ENCODE measurements at places on chromosomes 11 and 22.
A peak's percentile ranks its signal among the peaks of the same experiment; 100 is the strongest.

DNA sequence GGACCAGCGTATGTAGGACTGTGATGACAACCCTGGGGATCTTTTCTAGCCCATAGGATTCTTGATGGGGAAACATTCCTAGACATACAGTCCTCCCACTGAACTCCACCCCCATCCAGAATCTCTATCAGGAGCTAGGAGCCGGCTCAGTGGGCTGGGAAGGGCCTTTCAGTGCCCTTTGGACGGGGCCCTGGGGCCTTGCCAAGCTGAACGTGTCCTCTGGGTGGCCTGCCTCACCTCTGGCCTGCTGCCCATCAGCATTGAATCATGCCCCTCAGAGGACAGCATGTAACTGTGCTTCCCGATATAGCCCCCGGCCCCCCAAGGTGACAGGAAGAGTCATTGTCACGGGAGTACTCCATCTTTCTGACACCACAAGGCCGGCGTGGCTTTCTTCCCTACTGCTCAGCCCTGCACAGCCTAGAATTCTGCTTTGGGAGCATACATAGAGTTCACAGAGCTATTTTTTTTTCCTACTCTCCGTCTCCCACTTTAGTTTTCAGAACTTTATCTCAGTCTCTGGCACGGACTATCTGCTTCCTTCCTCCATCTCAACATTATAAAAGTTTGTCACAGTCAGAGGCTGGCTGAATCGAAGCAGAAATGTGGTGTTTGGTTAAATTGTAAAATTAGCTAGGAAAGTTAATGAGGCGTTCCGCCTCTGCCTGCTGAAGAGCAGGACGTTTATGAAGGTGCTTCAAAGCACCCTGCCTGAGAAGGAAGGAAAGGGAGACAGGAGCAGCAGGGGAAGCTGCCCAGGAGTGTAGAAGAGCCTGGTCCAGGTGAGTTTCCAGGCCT is 111.9 kb downstream of the ZBTB16 start:
- no peak for DNase-seq

DNA sequence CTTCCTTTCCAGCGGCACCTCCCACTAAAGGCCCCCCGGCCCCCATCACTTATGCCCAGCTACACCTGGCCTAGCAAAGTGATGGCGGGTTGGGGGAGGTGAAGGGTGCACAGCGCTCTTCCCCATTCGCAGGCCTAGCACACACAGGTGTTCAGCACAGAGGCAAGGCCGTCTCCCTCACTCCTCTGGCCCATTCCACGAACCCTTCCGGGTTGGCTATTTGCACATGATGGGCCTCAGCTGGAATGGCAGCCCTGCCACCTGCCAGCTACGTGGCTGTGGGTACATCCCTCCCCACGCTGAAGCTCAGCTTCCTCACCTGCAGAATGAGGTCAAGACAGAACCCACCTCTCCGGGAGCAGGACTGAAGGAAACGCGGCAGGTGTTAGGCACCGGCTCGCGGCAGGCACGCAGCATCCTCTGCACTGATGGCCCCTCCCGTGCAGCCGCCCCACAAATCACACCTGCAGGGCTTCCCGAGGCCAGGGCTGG is 4.8 kb downstream of the KIAA0930 start:
- DNase-seq, result no peak

- no peak for DNase-seq
Observed at GRCh38 chr11:19079643-19080440, 19.3 kb upstream of the MRGPRX2 start.

DNA sequence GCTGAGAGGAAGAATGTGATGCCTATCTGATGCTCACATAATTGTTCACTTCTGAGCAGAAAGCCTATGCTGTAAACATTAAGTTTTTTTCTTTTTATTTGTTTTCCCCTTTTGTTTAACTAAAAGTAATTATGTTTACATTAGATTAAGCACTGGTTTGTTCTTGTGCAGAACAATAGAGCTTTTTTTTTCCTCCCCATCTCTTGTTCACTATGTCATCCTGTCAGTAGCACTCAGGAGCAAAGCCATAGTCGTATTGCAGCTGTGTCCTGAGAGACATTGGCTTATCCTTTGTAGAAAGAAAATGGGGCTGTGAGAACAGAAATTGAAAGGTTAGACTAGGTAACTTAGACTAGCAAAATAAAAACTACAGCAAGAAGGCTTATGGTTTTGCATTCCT is 301.8 kb upstream of the RAG2 start:
- DNase-seq, result peak; percentile 12

DNA sequence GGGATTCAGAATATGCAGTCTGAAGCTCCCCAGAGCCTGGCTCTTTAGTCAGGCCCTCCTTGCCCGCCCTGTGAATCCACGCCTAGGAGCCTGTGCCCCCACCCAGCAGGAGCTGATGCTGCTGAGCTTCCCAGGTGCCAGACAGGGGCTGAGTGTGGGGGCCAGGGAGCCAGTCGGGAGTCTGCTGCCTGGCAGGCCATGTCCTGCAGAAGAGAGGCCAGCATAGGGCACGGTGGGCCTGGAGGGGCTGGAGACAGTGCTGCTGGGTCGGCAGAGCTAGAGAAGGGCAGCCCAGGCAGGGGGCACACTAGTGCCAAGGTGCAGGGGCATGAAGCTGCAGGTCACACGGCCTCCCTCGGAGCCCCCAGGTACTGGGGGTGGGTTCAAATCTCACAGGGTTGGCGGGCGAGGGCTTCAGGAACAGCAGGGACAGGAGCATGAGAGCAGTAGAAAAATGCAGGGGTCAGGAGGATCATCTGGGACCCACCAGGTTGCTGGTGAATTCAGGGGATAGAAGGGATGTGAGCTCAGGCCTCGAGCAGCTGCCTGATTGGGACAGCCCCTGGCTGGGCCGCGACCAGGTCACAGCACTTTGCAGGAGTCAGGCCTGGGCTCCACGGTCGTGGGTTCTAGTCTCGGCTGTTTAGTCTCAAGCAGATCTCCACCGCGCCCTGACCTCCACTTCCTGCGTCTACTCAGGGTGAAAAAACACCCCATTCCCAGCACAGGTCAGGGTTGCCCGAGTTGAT is 4.1 kb upstream of the SEPTIN5 start:
- DNase-seq, result no peak

GRCh38 chr11:64266339-64266738 is 15.0 kb downstream of the PLCB3 start:
- DNase-seq, result no peak

All from neuronal stem cell (in vitro differentiated cells).